Gastrocnemius medialis (tissue), 4 donors: ENCODE measurements at places on chromosomes 5 and 9. TPM values are rescaled to one million over a fixed set of nuclear protein-coding genes. Genes with fewer than 3 reads are reported as not detected.

PCDHB13 gene
- total RNA-seq, result 2.1 TPM

DNA sequence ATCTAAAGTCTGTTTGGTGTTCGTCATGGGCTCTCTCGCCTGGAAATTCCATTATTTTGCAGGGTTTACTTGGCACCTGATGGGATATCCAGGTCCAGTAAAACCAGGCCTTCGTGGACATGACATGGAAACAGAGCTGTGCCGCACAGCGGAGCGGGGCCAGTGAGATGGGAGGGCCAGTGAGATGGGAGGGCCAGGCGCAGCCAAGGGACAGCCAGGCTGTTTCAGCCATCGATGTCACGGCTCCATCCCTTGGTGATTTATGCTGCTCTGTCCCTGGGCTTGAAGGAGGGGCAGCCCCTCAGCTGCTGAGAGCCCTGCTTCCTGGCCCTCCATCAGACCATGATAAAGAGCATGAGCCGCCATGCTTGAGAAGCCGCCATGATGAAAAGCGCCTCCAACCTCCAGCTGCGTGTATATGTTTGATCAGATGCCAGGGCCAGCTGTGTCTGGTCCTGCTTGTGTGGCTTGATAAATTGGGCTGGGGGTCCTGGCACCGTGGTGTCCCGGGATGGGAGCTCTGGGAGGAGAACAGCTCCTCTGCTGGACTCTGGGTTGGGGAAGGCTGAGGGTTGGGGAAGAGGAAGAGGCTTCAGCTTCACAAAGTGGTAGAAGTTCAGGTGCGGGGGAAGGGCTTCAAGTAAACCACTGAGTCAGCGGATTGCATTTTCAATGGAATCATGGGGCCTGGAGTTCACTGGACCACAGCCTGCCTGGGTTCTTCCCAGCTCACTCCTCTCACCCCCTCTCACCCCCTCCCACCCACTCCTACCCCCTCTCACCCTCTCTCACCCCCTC lies 6.1 kb upstream of the COL5A1 start:
- DNase-seq, result no peak

GRCh38 chr5:172008689-172009141 lies 2.3 kb upstream of the FBXW11 start:
- DNase-seq, result no peak

DNA sequence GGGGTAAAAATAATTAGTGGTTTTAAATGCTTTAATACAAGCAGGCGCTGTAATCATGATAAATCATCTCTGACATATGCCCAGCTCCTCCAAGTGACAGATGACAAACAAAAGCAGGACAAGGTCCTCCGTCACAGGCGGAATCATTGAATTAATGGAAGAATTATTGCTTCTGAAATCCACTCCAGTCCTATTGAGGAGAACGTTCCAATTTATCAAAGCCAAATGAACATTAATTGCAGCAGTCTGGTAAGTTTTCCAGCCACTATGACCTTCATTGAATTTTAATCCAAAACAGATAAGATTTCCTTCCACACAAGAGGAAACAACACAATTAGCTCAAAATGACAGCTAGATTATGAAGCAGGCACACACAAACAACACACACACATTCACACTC lies 136.8 kb downstream of the ASTN2 start:
- DNase-seq, result no peak

DNA sequence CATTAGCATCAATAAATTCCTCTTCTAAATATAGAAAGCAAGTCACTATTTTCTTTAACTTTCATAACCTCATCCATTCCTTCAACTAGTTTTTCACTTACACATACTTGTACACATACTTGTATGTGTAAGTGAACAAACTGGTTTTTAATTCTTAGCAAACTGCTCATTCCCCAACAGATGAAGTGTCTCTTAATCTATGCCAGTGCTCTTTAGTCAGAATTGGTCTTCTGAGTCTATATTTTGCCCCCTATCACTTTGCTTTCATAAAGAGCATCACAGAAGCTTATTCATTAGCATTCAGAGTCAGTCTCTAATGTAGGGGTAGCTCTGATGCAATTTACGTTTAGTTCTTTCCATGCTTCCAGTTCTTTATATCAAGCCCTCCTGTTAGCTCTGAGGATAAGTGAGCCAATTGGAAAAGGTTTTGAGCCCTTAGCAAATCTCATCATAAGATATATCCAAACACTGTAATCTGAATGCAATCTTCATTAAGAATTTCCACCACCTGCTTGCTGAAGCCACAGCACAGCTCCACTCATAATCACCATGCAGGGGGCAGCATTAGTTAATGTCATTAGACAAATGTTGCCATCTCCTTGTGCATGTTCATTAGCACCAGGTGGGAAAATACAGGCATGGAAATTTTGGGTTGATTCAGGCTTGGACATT lies 178.5 kb upstream of the SLC24A2 start:
- no peak for DNase-seq

DNA sequence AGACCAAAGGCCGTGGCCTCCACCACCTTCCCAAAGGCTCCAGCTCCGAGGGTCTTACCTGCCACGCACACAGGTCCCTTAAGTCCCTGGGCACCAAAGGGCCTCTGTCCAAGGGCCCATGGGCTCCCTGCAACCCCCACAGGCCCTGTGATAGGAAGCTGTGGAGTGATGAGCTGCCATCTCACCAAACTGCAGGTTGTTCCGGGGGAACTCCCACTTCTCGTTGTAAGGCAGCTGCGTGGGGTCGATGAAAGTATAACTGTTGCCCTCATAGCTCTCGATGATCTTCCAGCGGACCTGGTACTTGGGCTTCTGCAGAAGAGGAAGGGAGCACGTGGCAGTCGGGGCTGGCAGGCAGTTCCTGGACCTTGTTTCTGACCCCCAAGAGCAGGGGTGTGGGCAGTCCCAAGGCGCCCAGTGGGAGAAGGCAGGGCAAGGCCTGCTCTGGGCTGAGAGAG lies 24.8 kb downstream of the CSF1R start:
- no peak for DNase-seq

DNA sequence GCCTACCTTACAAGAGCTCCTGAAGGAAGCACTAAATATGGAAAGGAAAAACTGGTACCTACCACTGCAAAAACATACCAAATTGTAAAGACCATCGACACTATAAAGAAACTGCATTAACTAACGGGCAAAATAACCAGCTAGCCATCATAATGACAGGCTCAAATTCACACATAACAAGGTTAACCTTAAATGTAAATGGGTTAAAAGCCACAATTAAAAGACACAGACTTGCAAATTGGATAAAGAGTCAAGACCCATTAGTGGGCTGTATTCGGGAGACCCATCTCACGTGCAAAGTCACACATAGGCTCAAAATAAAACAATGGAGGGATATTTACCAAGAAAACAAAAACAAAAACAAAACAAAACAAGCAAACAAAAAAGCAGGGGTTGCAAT lies 49.4 kb downstream of the POU5F2 start:
- no peak for DNase-seq

- DNase-seq, result no peak
Observed at GRCh38 chr5:141208478-141208877, at the start of gene PCDHB12. Gene PCDHB12 (plus strand): TSS chr5:141208719. CDS start chr5:141208908, 189 bp downstream.

GRCh38 chr5:174397206-174397605 lies 327.2 kb upstream of the MSX2 start:
- no peak for DNase-seq

DNA sequence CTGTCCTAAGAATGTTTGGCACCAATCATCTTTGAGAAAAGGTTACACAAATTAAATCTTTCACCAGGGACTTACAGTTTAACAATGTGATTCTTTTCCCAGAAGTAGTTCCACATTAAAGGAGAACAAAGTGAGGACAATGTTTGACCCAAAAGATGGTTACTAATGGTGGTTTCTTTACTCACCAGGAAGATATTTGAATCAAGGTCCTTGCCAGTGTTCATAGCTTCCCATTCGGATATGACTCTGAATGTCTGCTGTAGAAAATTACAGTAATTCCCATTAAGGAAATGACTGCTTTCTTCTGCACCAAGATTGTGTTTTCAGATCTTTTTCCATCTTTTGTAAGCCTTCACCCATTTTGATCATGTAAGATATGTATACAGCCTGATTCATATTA lies 114.6 kb upstream of the ADAMTSL1 start:
- DNase-seq, result no peak

GRCh38 chr5:77768978-77769377 lies 7.2 kb downstream of the TBCA start:
- DNase-seq, result no peak

DNA sequence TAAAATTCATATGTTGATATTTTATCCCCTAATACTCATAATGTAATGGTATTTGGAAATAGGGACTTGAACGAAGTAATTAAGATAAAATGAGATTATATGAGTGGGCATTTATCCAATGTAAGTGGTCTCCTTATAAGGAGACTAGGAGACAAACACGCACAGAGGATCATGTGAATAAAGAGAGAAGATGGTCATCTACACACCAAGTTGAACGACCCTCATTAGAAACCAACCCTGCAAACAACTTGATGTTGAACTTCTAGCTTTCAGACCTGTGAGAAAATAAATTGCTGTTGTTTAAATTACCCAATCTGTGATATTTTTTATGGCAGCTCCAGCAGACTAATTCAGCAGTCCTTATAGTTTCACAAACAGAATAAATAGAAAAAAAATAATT lies 27.5 kb upstream of the SELENOP start:
- DNase-seq, result no peak

GRCh38 chr9:4967523-4967922 lies 17.5 kb upstream of the JAK2 start:
- DNase-seq, result no peak

DNA sequence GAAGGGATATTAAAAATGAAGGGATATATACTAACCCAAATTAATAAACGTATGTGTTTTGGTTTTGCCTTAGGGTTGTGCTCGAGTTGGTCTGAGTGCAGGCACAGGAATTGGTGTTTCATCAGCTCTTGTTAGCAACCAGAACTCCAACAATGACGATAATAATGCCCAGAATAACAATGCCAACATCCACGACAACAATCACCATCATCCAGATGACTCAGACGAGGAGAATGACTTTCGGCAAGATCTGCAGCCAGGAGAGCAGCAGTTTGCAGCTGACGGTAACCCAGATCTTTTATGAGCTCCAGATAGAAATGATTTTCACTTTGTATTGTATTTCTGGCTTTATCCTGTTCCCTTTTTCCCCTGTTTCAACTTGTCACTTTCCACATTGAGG lies 33.2 kb downstream of the FBXO38 start:
- DNase-seq, result peak; percentile 14

MYORG gene
- 48.7 TPM for total RNA-seq

- DNase-seq, result no peak
Observed at GRCh38 chr9:136378170-136379002, 4.9 kb upstream of the CARD9 start.

GHR gene
- total RNA-seq, result 38.9 TPM

DNA sequence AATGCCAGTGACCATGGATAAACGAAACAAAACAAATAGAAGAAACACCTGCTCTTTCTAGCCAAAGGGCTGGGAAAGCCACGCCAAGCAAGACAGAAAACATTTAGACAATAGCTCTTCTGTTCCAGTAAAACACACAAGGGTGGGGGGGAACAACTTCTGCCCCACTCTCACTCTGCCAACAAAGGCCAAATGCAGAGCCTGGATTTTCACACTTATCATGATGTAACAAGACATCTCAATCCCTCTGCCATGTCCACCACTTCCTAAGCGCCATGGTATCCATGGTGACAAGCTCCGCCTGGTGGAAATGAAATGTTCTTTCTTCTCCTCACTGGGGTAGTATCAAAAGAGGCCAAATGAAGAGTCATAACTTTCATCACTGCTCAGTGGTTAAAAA lies 60.6 kb downstream of the DRD1 start:
- no peak for DNase-seq
